Cortex of kidney (tissue), 1 donor: ENCODE measurements at places on chromosomes 13 and 19.

DNA sequence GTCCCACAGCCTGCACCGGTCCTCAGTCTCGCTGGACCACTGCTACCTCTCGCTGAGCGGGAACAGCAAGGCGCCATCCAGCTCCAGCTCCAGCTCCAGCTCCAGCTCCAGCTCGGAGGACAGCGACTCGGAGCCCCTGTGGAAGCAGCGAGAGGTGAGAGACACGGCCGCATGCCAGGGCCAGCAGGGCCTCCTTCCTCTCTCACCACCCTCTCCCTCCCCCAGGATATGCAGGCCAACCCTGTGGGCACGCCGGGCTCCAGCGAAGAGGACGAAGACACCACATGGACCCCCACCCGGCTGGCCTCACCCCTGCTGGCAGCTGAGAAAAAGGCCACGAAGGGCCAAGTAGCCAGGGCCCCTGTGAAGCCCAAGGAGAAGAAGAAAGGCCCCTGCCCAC lies 7.3 kb downstream of the SIX5 start:
- no peak for DNase-seq

DNA sequence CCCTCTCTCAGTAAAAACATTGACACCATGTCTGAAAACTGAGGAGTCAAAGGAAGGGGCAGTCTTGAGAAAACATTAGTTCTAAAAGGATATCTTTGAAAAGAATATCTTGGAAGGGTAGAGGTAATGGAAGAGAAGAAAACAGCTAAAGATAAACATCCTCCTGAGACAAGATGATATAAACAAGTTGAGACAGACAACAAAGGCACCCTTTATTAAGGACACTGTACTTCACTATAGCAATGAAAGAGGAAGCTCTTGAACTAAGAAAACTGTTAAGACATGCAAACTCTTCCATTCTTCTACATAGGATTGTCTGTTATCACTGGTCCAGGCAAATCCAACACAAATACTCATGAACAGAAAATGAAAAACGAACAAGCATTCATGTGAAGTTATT lies 46.3 kb downstream of the MTMR6 start:
- DNase-seq: no peak

- DNase-seq: no peak
Observed at GRCh38 chr13:107866941-107867623, 348.3 kb downstream of the LIG4 start.

DNA sequence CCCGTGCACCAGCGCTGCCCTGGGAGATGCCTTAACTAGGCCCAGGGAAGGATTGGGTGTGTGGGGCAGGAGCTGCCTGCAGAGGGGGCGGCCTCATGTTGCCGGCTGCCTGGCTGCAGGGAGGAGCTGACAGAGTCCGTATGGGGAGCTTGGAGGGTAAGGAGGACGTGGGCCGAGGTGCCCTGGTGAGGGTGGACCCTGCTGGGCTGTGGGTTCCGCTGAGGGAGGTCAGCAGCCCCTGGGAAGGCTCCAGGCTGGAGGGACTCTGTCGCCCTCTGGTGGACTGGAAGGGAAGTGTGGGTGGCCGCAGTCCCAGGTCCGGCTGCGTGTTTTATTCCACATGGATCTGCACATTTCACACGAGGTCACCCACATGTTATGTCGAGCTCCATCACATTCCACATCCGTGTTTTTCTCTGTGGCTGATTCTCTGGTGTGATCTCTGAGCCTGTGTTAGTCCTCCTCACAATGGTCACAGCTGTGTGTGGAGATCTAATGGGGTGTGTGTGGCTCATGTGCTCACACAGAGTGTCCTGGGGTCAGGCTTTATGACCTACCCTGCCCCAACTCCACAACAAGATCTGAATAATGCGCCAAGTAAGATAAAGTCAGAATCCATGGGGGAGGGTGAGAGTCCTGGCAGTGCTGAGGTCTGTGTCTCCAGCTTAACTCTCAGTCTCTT lies 1.8 kb upstream of the CEACAM8 start:
- no peak for DNase-seq

DNA sequence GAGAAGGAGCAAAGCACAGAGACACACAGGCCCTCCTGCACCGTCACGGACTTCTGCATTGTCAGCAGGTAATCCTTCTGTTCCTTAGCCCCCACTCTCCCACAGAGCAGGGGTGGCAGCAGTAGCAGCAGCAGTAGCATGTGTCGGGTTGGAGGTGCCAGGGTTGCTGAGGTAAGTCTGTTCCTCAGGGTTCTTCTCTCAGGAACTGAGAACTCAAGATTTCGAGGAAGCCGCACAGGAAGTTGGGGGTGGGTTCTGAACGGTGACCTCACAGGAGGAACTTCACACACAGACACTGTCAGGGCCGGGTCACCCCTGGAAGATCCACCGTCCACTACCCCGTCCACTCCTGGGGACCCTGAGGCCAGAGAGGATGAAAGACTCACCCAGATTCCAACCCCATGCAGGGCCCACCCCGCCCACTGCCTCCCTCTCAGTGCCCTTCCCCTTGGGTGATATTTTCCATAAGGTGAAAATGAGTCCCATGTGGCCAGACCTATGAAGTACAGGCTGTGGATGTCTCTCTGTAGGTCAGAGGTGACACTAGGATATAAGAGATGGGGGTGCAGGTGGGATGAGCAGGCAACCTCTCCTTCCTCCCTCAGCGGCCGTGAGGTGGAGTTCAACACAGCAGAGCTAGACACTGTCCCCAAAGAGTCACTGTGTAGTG lies at the start of gene SIGLEC12:
TSS of gene SIGLEC12 (minus strand) at position 207 of the 670 bp plus-strand sequence. CDS start at position 140, 67 bp downstream.
- DNase-seq: no peak

DNA sequence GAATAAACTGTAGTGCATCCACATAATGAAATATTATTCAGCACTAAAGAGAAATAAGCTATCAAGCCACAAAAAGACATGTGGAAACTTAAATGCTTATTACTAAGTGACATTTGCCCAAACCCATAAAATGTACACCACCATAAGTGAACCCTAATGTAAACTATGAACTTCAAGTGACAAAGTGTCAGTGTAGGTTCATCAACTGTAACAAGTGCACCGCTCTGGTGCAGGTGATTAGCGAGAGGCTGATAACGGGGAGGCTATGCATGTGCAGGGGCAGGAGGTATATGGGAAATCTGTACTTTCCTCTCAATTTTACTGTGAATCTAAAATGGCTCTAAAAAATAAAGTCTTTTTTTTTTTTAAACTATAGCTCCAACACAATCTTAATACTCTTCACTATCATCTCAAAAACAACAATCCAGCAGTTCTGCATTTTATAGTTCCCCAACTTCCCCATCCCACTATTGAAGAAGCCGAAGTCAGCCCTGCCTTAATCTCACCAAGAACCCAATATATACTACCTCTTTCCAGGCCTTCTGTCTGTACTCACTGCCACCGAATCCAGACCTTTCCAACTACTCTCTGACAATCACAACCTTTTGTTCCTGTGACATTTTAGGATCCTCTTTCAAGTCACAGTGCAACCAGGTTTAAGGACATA lies 22.6 kb downstream of the ELF1 start:
- DNase-seq: no peak

GRCh38 chr13:96795670-96796069 lies 198.6 kb downstream of the OXGR1 start:
- no peak for DNase-seq

GRCh38 chr19:56071151-56071550 lies 49.9 kb downstream of the ZNF787 start:
- no peak for DNase-seq

GRCh38 chr13:60174113-60174512 lies 10.4 kb upstream of the DIAPH3 start:
- no peak for DNase-seq

GRCh38 chr19:50968716-50969412 lies 527 bp downstream of the KLK6 start:
- no peak for DNase-seq

GRCh38 chr13:80199585-80200292 lies 141.2 kb downstream of the SPRY2 start:
- no peak for DNase-seq

GRCh38 chr19:50659318-50660087 lies 10.3 kb downstream of the C19orf81 start:
- no peak for DNase-seq
